ENCODE measurements at places on chromosomes 12 and 14. TPM values are rescaled to one million over a fixed set of nuclear protein-coding genes. Genes with fewer than 3 reads are reported as not detected.

- no peak overlapping the region for H3K27ac ChIP-seq
- no peaks in the 10 kb centered on the region for H3K4me1 ChIP-seq
- H3K27me3 ChIP-seq = no peaks in the 10 kb centered on the region
- DNase-seq = no peak
- no peak overlapping the region for H3K4me3 ChIP-seq
Observed at GRCh38 chr14:56244138-56244789, 126.1 kb downstream of the PELI2 start.

DNA sequence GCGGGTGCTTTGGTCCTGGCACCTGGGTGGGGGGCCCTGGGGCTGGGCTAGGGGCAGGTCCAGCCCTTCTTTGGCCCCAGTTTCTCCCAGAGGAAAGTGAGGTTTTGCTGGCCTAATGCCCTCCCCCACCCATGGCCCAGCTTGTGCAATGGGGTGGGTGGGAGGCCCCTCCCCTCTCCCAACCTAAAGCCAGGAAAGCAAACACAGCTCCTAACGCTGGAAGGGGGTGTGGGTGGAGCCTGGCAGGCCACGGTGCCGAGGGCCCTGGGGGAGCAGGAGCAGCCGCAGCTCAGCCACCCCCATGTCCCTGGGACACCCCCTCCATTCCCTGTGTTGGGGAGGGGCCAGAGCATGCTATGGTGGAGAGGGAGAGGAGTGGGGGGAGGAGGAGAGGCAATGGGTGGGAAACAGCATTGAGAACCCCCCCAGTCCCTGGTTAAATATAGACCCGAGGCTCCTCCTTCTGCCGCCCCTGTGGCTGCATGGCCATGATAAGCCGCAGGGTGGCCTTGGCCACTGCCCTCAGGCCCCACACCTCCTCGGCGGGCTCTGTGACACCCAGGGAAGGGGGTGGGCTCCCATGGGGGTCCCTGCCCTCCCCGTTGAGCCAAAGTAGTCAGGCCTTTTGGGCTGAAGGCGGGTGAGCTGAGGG, 4.7 kb downstream of the EXOC3L4 start:
- no peak for DNase-seq
- no peaks in the 10 kb centered on the region for H3K36me3 ChIP-seq
- no peak overlapping the region for H3K27ac ChIP-seq
- no peaks in the 10 kb centered on the region for H3K27me3 ChIP-seq
- peaks cover 10% of the 10 kb centered on the region for H3K4me1 ChIP-seq
- no peak overlapping the region for H3K4me3 ChIP-seq

DNA sequence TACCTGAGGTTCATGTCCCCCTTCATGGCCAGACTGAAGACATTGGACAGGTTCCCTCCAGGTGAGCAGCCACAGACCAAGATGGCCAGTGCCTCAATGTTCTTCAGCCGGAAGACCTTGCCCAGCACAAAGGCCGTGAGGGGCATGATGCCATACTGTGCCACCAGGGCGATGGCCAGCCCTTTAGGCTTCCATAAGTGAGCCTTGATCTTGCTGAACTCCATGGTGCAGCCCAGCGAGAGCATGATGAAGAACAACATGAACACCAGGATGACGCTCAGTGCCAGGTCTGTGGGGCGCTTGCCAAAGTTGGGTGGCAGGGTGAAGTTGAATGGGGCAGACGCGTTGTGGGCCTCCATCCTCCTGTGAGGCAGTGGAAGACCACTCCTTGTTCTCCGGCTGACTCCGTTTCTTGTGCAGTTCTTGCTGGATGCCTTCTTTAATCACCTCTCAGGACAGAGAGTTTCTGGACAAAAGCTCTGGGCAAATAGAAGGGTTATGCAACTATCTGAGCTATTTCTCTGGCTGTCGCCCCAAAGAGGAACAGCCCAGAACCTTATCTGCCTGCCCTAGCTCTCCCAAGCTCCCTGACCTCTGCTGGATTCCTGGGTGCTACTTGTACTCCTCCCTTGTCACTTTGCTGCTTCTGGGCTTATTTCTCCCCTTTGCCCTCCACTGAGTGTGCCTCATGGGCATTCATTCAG, at the start of gene SLC10A1:
SLC10A1 (minus strand) TSS at position 445 of the 704 bp plus-strand sequence; CDS start at position 359, 86 bp downstream.
- H3K4me3 ChIP-seq = no peak within 1 kb of the TSS
- no peaks in the 10 kb centered on the region for H3K4me1 ChIP-seq
- no peak for DNase-seq
- H3K36me3 ChIP-seq = no peaks in the 10 kb centered on the region
- no peak within 1 kb of the TSS for H3K27ac ChIP-seq

DNA sequence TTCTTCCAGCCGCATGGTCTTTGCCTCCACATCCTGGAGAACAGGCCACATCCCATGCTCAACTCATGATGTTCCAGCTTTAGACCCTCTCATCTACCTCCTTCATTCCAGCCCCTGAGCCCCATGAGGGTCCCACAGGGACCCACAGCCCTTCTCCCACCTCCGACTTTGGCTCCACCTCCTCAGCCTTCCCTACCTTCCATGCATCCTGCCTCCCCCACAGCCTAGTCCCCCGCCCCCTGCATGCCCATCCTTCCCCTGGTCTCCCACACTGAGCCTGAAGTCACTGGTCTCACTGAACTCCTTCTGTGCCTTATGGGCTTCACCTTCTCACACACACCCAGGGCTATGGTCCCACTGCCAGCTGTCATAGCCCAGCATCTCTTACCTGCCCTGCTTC, 9.8 kb downstream of the RAPGEF3 start:
- H3K4me3 ChIP-seq = no peak overlapping the region
- H3K4me1 ChIP-seq = peaks cover 5% of the 10 kb centered on the region
- no peaks in the 10 kb centered on the region for H3K27me3 ChIP-seq
- H3K27ac ChIP-seq = no peak overlapping the region
- DNase-seq = no peak

DNA sequence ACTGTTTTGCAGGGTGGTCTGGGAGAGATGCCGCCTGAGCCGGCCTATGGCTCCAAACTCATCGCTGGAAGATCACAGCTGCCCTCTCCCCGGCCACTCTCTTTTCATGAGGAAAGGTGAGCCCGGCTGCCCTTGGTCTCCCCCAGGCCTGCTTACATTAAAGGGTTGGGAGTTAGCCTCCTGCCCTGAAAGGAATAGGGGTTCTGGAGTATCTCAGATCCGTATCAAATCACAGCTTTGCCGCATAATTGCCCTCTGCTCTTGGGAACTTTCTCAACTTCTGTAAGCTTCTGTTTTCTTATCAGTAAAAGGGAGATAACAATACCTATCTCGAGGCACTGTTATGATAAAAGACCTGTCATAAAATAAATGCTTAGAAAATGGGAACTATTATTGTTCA, 17.6 kb downstream of the PHLDA1 start:
- H3K36me3 ChIP-seq = no peaks in the 10 kb centered on the region
- H3K27ac ChIP-seq = peak overlapping the region; percentile 71
- H3K4me1 ChIP-seq = peaks cover 11% of the 10 kb centered on the region

GRCh38 chr12:108820707-108821406, 36.5 kb downstream of the SSH1 start:
- H3K27ac ChIP-seq = no peak overlapping the region
- H3K4me1 ChIP-seq = peaks cover 29% of the 10 kb centered on the region
- H3K4me3 ChIP-seq = no peak overlapping the region
- DNase-seq = no peak

DNA sequence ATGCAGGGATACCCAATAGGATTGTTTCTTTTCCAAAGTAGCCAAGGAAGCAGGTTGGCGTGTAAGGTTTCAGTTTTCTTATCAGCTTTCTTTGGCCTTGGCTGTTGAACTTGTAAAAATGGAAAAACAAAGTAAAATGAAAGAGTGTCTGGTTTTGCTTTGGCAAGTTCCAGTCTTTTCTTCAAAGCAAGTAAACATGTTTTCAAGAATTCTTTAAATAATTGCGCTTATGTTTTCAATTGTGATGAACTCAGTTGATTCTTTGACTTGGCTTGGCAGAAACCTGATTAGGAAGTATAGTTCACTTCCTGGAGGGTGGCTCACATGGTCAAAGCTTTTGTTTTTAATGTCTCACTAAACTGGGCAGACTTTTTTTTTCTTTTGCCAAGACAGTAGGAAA, 112.2 kb upstream of the USP44 start:
- H3K27ac ChIP-seq = no peak overlapping the region
- no peak overlapping the region for H3K4me3 ChIP-seq
- DNase-seq = no peak

- peak; percentile 95 for DNase-seq
- peak overlapping the region; percentile 34 for H3K4me3 ChIP-seq
- H3K27ac ChIP-seq = no peak overlapping the region
- H3K27me3 ChIP-seq = no peaks in the 10 kb centered on the region
- H3K36me3 ChIP-seq = no peaks in the 10 kb centered on the region
- H3K4me1 ChIP-seq = no peaks in the 10 kb centered on the region
Observed at GRCh38 chr14:31229638-31230572, 22.3 kb upstream of the HECTD1 start.

GRCh38 chr14:51547260-51547659, 104.5 kb upstream of the FRMD6 start:
- H3K27ac ChIP-seq = peak overlapping the region; percentile 85
- no peak overlapping the region for H3K4me3 ChIP-seq
- H3K27me3 ChIP-seq = no peaks in the 10 kb centered on the region
- H3K4me1 ChIP-seq = peaks cover 24% of the 10 kb centered on the region

DNA sequence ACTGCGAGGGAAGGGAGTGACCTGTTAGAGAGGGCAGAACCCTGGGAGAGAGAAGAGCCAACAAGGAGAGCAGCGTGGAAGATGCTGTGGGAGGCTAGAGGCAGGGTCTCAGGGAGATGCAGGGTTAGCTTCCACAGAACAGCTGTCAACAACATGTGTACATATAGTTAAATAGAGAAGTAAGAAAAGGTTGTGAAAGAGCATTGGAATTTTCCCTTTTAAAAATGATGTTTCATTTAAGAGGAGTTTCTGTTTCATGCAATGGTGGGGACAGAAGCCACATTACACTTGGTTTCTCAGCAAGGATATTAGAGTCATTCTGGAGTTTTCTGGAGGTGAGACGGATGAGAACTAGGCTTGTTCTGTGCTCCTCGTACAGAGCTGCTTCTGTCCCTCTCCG, 23.8 kb upstream of the TBC1D30 start:
- H3K4me3 ChIP-seq = no peak overlapping the region
- H3K36me3 ChIP-seq = no peaks in the 10 kb centered on the region
- DNase-seq = no peak
- no peak overlapping the region for H3K27ac ChIP-seq
- H3K27me3 ChIP-seq = no peaks in the 10 kb centered on the region

GRCh38 chr12:29552994-29553748, 55.7 kb upstream of the OVCH1 start:
- DNase-seq = no peak
- no peaks in the 10 kb centered on the region for H3K36me3 ChIP-seq
- H3K4me1 ChIP-seq = no peaks in the 10 kb centered on the region
- no peaks in the 10 kb centered on the region for H3K27me3 ChIP-seq
- no peak overlapping the region for H3K4me3 ChIP-seq

DNA sequence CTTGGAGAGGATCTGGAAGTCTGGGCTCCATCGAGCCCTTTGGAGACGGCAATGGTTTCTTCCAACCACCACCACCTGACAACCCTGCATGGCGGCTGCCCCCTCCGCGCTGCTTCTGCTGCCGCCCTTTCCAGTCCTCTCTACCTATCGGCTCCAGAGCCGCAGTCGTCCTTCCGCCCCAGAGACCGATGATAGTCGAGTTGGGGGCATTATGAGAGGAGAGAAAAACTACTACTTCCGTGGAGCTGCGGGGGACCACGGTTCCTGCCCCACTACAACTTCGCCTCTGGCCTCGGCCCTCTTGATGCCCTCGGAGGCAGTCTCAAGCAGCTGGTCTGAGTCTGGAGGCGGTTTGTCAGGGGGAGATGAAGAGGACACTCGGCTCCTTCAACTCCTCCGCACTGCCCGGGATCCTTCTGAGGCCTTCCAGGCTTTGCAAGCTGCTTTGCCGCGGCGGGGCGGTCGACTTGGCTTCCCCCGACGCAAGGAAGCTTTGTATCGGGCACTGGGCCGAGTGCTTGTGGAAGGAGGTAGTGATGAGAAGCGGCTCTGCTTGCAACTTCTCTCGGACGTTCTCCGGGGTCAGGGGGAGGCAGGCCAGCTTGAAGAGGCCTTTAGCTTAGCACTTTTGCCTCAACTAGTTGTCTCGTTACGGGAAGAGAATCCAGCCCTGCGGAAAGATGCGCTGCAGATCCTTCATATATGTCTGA, 499 bp downstream of the TOGARAM1 start:
- H3K27ac ChIP-seq = peak overlapping the region; percentile 88
- peak overlapping the region; percentile 93 for H3K4me3 ChIP-seq
- no peaks in the 10 kb centered on the region for H3K27me3 ChIP-seq
- H3K36me3 ChIP-seq = peaks cover 7% of the 10 kb centered on the region
- H3K4me1 ChIP-seq = peaks cover 9% of the 10 kb centered on the region

GRCh38 chr14:95519699-95520098, 3.2 kb upstream of the SYNE3 start:
- no peak for DNase-seq
- no peaks in the 10 kb centered on the region for H3K27me3 ChIP-seq
- no peaks in the 10 kb centered on the region for H3K36me3 ChIP-seq
- H3K27ac ChIP-seq = peak overlapping the region; percentile 4
- H3K4me1 ChIP-seq = peaks cover 27% of the 10 kb centered on the region

GRCh38 chr14:68444449-68445168, 348.3 kb downstream of the ZFP36L1 start:
- H3K36me3 ChIP-seq = no peaks in the 10 kb centered on the region
- no peak overlapping the region for H3K27ac ChIP-seq
- no peak overlapping the region for H3K4me3 ChIP-seq
- H3K4me1 ChIP-seq = no peaks in the 10 kb centered on the region
- DNase-seq = no peak

DNA sequence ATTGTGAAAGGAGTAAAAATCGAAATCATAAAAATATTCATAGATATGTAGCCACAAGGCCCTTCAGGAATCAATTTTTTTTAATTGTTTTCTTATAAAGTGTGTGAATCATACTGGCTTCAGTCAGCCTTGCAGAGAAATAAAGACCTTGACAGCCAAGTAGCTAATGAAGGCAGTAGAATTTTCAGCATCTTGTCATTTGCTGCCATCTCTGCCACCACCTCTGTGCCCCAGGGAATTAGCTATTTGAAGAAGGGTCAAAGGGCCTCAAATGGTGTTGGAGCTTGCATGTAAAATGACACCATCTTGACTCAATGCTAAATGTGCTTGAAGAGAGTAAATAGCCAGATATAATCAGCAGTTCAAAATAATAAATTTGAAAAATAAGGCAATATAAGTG, 359.4 kb upstream of the DCN start:
- H3K36me3 ChIP-seq = no peaks in the 10 kb centered on the region
- H3K4me3 ChIP-seq = no peak overlapping the region
- no peak overlapping the region for H3K27ac ChIP-seq
- DNase-seq = no peak
- no peaks in the 10 kb centered on the region for H3K27me3 ChIP-seq
- no peaks in the 10 kb centered on the region for H3K4me1 ChIP-seq

GRCh38 chr12:57216921-57217879, 606 bp downstream of the NXPH4 start:
- DNase-seq = no peak
- peaks cover 20% of the 10 kb centered on the region for H3K4me1 ChIP-seq
- H3K27me3 ChIP-seq = peaks cover 10% of the 10 kb centered on the region

- no peak overlapping the region for H3K4me3 ChIP-seq
- peaks cover 8% of the 10 kb centered on the region for H3K36me3 ChIP-seq
- H3K27me3 ChIP-seq = no peaks in the 10 kb centered on the region
- H3K4me1 ChIP-seq = peaks cover 63% of the 10 kb centered on the region
Observed at GRCh38 chr12:122087431-122088178, 9.0 kb downstream of the MLXIP start.

Gene FAM181A
- not detected for total RNA-seq

Gene PNP
- 35.1 TPM for total RNA-seq

Gene LBHD2
- total RNA-seq = not detected

Gene TAS2R31
- total RNA-seq = 1.3 TPM

Gene FOXG1
- total RNA-seq = not detected

Gene FAM222A
- 12.8 TPM for total RNA-seq

Gene OR10P1
- not detected for total RNA-seq

Gene NAV3
- total RNA-seq = 2.5 TPM

Gene SOAT2
- total RNA-seq = not detected

Gene SPIC
- not detected for total RNA-seq

Gene RFLNA
- 5.4 TPM for total RNA-seq

Gene LIN7A
- total RNA-seq = not detected

Gene PROX2
- total RNA-seq = not detected

Gene DAO
- total RNA-seq = not detected
